ENCODE measurements at places on chromosomes 4 and X. TPM values are rescaled to one million over a fixed set of nuclear protein-coding genes. Genes with fewer than 3 reads are reported as not detected.

CTAG1B gene
- total RNA-seq = not detected

ADH6 gene
- not detected for total RNA-seq

SMAD1 gene
- total RNA-seq = 29.6 TPM

DCX gene
- total RNA-seq = 2.4 TPM

RTL3 gene
- total RNA-seq = 1.7 TPM

STATH gene
- not detected for total RNA-seq

PDK3 gene
- total RNA-seq = 6.6 TPM

FATE1 gene
- not detected for total RNA-seq

GAGE13 gene
- not detected for total RNA-seq

Measured in astrocyte (in vitro differentiated cells and primary cell).